ENCODE measurements at places on chromosomes 3 and 15. TPM values are rescaled to one million over a fixed set of nuclear protein-coding genes. Genes with fewer than 3 reads are reported as not detected.

Gene SLC6A1
- under 0.01 TPM for total RNA-seq

Gene HHATL
- total RNA-seq, result not detected

Gene SGO1
- total RNA-seq, result 26.0 TPM

Gene NRG4
- total RNA-seq, result not detected

Gene GP5
- total RNA-seq, result 0.14 TPM

Gene ACKR2
- not detected for total RNA-seq

Gene GPR171
- total RNA-seq, result not detected

Gene TRIM42
- not detected for total RNA-seq

Gene CLDN16
- total RNA-seq, result not detected

Gene XXYLT1
- 55.3 TPM for total RNA-seq

Gene INTS14
- 58.2 TPM for total RNA-seq

Gene MYO5C
- total RNA-seq, result 11.7 TPM

Gene RETNLB
- total RNA-seq, result not detected

Gene GRK7
- total RNA-seq, result not detected

Gene CAND2
- 1.6 TPM for total RNA-seq

Gene FLNB
- 776 TPM for total RNA-seq

Gene FBXW12
- total RNA-seq, result not detected

Gene PLA2G4E
- not detected for total RNA-seq

Gene CATSPER2
- total RNA-seq, result 2.1 TPM

Gene CP
- under 0.01 TPM for total RNA-seq

Gene TNK2
- 14.9 TPM for total RNA-seq

Gene SLC28A2
- total RNA-seq, result not detected

Gene SHF
- 2.6 TPM for total RNA-seq

Gene WDR93
- total RNA-seq, result 0.13 TPM

Gene HHLA2
- total RNA-seq, result not detected

Gene CAPN3
- 0.57 TPM for total RNA-seq

Gene SPESP1
- 2.1 TPM for total RNA-seq

Gene MYD88
- total RNA-seq, result 13.1 TPM

Gene ZNF445
- total RNA-seq, result 10.8 TPM

Gene KLF15
- 1.2 TPM for total RNA-seq

Gene GOLGA8S
- total RNA-seq, result 0.07 TPM

Gene ZNF620
- total RNA-seq, result 7.0 TPM

Gene ZIC1
- not detected for total RNA-seq

Gene CYP1A2
- total RNA-seq, result not detected

Gene TATDN2
- 23.0 TPM for total RNA-seq

Gene FANCD2OS
- total RNA-seq, result not detected

Gene C3orf22
- total RNA-seq, result not detected

Gene AEN
- total RNA-seq, result 60.6 TPM

Gene TYRO3
- 10.4 TPM for total RNA-seq

Gene SERP1
- total RNA-seq, result 171 TPM

Gene IMPG2
- total RNA-seq, result 0.50 TPM

Data from thoracic aorta endothelial cell (primary cell).